ENCODE measurements at places on chromosomes 2 and 18.

DNA sequence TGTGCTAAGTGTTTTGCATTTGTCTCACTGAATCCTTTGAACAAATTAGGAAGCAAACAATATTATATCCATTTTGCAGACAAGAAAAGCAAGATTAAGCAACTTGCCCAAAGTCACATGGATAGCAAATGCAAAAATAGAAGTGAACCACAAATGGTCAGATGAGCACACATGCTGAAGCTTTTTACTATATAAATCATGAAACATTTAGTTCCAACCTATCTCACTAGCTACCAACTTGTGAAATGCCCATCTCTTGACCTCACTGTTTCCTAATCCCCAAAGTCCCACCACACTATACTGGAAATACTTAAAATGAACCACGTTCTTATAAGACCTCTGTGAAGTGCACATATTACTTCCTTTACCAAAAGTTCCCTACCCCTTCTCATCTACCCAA, 380.5 kb downstream of the ERBB4 start:
- DNase-seq, result no peak

- DNase-seq, result no peak
These were observed 577 bp downstream of the ERCC3 start for GRCh38 chr2:127293386-127293747.

DNA sequence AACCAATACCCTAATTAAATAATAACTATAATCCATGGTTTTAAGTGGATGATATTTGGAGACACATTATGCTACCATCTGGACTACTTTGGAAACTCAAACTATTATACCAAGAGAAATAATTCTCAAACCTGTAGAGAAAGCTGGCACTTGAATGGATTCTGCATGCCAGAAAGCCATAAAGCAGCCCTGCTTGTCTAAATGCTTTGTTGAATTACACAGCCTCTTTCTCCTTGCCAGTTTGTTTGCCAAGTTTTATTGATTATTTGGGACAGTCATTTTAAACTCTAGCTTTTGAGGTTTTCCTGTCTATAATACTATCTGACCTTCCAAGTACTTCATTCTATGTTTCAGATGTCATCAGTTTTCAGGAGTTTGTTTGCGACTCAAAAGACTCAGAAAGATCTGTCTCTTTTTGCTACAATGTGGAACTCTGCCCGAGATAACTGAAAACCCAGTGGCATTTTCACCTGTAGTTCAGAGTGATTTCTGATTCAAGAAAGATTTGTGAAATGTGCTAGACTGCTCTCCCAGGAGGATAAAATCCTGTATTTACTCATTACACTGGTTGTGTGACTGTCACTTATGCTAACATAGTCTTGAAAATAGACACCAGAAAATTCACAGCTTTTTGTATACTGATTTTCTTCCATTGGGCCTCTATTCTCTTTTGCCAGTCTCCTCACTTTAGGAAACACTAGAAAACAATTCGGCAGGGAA, 29.2 kb upstream of the MBOAT2 start:
- peak; percentile 46 for DNase-seq

- no peak for DNase-seq
These were observed 563.1 kb downstream of the SPAG16 start for GRCh38 chr2:213847316-213847715.

DNA sequence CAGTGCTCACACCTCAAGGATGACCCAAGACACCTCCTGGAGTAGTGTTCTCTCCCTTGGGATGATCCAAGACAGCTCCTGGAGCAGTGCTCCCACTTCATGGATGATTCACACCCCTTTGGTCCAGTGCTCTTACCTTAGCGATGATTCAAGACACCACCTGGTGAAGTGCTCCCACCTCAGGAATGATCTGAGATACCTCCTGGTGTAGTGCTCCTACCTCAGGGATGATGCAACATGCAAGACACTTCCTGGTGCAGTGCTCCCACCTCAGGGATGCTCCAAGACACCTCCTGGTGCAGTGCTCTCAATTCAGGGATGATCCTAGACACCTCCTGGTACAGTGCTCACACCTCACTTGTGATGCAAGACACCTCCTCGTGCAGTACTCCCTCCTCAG, 123.1 kb downstream of the ASB1 start:
- no peak for DNase-seq

DNA sequence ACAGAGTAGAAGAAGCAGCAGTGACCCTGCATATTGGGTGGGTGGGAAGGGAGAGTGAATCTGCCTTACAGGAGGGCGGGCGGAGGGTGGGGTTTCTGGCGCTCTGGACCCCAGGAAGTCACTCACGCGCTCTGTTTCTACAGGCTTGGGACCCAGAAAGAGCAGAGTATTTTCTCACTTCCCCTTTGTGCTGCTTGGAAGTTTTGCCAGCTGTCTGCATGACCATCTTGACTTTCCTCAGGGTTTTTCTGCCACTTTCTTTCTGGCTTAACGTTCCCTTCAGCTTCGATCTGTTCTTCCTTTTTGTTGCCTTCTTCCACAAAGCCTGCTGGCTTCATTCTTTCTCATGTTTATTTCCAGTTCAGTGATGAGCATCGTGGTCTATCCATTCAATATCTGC, 383.1 kb downstream of the GALR1 start:
- DNase-seq, result no peak

DNA sequence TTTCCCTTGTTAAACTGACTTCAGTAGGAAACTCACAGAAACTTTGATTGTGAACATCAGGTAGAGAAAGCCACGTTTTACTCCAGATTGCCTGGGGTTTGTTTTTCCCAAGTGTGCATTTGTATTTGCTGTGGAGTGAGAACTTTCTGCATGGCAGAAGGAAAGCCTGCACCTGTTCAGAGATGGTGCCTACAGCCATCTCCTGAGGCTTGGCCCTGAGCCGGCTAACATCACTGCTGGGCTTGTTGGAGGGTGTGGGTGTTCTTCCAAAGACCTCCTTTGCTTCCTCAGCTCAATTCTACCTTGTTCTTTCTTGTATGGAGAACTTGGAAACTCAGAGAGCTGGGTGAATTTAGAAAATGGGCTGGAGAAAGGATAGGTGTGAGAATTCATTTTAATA, 16.1 kb downstream of the KCNS3 start:
- no peak for DNase-seq
